ENCODE measurements at places on chromosomes 4 and X. TPM values are rescaled to one million over a fixed set of nuclear protein-coding genes. Genes with fewer than 3 reads are reported as not detected.
A peak's percentile ranks its signal among the peaks of the same experiment; 100 is the strongest.

- no peak for DNase-seq
Measured at GRCh38 chr4:2875556-2875955, 31.9 kb downstream of the ADD1 start.

DNA sequence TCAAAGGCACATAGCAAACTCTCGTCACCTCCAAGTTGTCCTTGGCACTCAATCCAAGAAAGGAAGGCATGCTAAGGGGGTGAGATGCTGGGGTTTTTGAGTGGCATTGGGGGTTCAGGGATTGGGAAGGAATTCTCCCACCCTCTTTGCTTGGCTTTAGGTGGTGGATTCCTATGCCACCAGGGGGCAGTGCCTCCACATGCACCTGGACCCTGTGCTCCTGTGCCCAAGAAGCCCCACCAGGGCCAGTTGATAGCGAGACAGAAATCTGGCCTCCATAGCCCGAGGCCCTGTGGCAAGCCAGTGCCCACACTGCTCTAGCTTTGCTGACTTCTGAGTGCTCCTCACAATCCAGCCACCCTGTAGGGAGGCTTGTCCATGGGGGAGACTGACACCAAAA is 2.0 kb upstream of the FATE1 start:
- DNase-seq, result no peak

DNA sequence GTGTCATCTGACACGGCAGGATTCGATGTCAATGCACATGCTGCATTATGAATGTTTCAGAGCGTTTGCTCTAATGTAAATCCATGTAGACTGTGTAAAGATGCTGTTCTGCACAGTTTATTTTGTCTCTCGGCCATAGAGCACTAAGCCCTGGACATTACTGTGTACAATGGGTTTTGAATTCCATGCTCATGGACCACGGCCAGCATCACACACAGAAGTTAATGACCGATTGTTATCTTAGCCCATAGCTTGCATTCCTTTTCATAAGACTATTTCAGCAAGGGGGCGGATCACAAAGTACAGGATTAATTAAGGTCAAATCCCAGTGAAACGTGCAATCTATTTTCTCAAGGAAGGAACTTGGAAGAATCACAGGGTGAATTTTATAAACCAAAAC is 286.1 kb upstream of the TENM3 start:
- DNase-seq, result no peak

DNA sequence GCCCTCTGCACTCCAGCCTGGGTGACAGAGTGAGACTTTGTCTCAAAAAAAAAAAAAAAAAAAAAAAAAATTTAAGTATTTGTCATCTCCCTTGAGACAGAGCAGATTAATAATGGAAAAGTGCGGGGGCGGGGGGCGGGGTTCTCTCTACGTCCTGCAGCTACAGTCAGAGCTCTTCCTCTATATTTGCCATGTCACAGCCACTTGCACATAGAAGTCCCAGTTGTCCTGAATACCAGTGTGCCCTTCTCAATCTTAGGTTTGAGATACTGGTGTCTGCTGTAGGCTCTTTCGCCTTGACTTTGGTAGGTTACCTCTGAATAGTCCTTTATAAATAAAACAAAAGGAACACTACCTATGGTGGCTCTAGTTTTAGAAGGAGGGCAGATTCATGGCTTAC is 237.8 kb upstream of the PGRMC2 start:
- DNase-seq, result no peak

DNA sequence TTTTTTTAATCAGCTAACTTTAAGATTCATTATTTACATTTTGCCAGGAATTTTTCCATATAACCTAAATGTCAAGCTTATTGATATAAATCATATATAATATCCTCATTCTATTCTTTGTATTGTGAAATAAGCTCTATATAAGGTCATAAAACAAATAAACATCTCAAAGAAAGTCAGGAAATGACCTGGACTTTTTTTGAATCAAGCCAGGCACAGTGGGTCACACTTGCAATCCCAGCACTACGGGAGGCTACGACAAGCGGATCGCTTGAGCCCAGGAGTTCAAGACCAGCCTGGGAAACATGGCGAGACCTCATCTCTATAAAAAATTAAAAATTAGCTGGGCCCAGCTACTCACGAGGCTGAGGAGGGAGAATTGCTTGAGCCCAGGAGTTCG is 88.9 kb downstream of the RBM47 start:
- no peak for DNase-seq

- no peak for DNase-seq
Measured at GRCh38 chr4:124682384-124682783, 30.1 kb downstream of the ANKRD50 start.

DNA sequence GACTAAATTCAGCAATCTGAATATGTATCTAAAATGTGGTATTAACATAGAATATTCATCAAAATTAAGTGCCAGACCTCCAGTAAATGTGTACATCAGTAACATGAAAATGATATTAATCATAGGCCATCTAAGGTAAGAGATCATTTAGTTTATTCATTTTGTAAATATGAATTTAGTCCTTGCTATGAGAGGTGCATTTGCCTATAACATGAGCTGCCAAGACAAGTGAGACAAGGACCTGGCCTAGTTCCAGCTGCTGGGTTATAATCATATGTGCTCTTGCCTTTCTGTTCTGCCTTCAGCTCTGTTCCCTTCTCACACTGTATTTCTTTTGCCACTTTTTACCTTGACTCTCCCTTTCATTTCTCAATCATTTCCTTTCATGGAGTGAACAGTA is 160.0 kb downstream of the STIM2 start:
- DNase-seq, result no peak

DNA sequence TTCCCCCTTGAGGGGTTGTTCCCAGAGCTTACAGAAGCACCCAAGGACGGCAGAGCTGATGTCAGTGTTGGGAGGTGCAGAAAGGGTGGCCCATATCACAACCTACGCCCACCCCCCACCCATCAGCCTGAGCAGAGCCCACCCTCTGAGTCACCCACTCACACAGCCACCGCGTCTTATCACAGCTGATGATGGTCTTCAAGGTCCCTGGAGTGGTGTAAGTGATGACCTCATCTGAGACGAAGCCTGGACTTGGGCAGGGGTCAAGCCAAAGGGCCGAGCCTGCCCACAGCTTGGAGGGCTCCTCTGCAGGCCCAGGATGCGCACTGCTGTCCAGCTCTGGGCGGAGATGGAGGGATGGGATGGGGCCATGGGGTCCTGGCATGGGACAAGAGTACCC is 3.0 kb upstream of the HTRA3 start:
- DNase-seq, result no peak

- no peak for DNase-seq
Measured at GRCh38 chrX:126658447-126658846, 105.8 kb upstream of the DCAF12L1 start.

DNA sequence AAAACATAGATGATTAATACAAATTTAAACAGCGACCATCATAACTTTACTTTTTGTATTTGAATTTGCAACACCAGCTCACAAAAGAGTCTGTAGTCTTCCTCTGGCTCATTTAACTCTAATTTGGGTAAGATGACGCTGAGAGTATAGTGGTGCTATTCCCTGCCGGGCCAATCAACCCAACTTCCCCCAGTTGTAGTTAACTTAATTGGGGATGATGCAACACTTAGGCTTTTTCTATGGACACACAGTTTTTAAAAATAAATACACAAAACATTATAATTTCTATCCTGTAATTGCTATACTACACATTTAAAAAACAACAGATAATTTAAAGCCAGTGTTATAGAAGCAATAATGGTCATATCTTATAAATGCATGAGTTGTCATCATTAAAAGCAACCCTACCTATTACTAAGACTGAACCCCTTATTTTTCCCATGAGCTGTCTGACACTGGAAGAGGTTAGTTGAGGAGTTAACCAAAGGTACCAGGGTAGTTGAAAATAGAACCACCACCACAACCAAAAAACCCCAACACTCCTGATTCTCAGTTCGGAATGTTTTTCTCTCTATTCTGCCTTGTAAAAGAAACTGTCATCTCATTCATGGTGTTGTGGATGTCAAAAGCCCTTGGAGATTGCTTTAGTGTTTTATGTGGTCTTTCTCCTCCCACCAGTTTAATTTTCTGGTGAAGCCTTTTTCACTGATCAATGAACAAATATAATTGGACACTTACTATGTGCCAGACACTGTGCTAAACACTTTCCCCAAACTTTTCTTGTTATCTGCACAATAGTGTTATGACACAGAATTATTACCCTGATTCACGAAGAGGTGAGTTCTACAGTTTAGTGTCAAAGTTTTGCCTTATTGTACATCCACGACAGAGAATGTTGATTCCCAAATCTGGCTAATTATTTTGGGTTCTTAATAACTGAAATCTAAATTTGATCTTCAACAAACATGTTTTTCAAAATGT is 61.5 kb upstream of the RAPGEF2 start:
- DNase-seq, result no peak

GRCh38 chr4:172998527-172999469 is 169.8 kb upstream of the GALNT7 start:
- DNase-seq, result no peak

- DNase-seq, result no peak
Measured at GRCh38 chrX:131397891-131398290, 108.8 kb upstream of the IGSF1 start.

- DNase-seq, result no peak
Measured at GRCh38 chr4:164888096-164888715, 11.2 kb downstream of the APELA start.

GRCh38 chr4:47624031-47624441 is 139.0 kb downstream of the ATP10D start:
- DNase-seq, result no peak

DNA sequence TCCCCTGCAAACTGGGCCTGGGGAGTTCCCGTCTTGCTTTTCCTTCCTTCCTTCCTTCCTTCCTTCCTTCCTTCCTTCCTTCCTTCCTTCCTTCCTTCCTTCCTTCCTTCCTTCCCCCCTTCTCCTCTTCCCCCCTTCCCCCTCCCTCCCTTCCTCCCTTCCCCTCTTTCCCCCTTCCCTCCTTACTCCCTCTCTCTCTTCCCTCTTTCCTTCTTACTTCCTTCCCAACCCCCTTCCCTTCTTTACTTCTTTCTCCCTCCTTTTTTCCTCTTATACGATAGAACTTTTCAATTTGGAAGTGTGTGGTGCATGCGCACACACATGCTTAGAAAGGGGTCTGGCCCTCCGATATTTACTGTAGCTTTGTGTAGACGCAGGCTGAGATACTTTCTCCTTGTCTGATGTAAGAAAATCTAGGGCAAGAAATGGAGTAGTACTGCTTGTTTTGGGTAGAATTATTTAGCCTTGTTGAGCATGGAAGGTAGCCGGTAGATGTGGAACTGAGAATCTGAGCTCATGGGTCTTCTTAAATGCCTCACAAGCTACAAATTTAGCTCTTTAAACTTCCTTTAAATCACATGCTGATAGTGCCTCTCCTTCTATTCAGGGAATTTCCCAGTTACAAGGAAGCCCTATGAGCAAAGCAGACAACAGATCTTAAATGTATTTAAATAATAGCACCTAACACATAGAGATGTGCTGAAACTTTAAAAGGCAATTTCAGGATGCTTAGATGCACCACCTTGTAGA is 189.6 kb downstream of the GPAT3 start:
- no peak for DNase-seq

DNA sequence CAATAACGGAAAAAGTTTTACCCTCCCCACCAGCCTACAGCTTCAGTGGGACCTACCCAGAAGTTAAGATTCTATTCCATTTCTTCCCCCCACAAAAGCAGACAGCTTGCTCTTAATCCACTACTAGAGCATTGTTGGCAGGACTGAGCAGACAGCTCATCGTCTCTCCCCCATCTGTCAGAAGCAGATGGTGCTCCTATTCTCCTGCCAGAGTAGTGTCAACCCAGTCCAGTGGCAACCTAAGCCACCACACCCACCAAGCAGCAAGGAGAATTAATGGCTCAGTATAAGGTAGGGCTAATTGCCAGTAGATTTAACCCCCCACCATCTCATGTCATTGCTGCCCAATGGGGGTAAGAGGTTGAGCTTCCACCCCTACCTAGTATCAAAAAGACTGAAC is 62.0 kb downstream of the AWAT2 start:
- no peak for DNase-seq

GRCh38 chr4:6957994-6958393 is 48.4 kb downstream of the TBC1D14 start:
- peak; percentile 40 for DNase-seq

- DNase-seq, result no peak
Measured at GRCh38 chrX:65697211-65697641, 29.8 kb downstream of the MSN start.

DNA sequence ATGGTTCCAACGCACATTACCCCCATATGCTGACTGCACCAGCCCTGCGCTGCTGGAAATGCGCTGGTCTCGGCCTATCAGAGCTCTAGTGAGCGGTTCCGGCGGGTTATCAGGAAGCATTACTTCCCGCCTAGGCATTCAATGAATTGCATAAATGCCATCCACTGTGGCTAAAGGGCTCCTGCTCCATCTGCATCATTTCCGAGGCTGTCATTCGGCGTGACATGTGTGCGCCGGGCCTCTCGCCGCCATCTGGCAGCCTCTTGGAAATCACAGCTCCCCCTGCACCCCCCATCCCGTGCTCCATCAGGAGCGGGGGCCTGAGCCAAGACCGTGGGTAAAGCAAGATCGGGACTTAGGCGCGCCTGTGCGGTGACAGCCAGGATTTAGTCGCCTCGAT is 64.4 kb downstream of the SEPSECS start:
- DNase-seq, result no peak

DNA sequence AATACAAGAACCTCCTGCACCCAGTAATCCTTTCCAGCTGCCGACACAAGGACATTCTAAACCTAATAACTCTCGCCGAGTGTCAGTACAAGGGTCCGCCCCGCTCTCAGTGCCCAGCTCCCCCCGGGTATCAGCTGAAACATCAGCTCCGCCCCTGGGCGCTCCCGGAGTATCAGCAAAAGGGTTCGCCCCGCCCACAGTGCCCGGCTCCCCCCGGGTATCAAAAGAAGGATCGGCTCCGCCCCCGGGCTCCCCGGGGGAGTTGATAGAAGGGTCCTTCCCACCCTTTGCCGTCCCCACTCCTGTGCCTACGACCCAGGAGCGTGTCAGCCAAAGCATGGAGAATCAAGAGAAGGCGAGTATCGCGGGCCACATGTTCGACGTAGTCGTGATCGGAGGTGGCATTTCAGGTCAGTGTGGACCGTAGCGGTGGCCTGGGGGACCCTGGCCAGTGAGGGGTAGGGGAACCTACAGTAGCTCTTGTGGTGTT is at the start of gene MAOA:
MAOA (plus strand) TSS at position 295 of the 490 bp plus-strand sequence; CDS start at position 338, 43 bp downstream.
- DNase-seq, result peak; percentile 91

GPC3 gene
- 10.6 TPM for total RNA-seq

SLIT2 gene
- 3.3 TPM for total RNA-seq

NIPAL1 gene
- 22.3 TPM for total RNA-seq

EFHC2 gene
- total RNA-seq, result 7.6 TPM

FOXO4 gene
- total RNA-seq, result 23.7 TPM

C4orf50 gene
- total RNA-seq, result not detected

ANXA5 gene
- total RNA-seq, result 103 TPM

MAGEB6 gene
- not detected for total RNA-seq

XAGE2 gene
- not detected for total RNA-seq

SYNPO2 gene
- total RNA-seq, result 14.3 TPM

EIF1AX gene
- 56.8 TPM for total RNA-seq

PTCHD1 gene
- not detected for total RNA-seq

Data from suprapubic skin (tissue), 4 donors.